ENCODE measurements at places on chromosomes 16 and 17.

DNA sequence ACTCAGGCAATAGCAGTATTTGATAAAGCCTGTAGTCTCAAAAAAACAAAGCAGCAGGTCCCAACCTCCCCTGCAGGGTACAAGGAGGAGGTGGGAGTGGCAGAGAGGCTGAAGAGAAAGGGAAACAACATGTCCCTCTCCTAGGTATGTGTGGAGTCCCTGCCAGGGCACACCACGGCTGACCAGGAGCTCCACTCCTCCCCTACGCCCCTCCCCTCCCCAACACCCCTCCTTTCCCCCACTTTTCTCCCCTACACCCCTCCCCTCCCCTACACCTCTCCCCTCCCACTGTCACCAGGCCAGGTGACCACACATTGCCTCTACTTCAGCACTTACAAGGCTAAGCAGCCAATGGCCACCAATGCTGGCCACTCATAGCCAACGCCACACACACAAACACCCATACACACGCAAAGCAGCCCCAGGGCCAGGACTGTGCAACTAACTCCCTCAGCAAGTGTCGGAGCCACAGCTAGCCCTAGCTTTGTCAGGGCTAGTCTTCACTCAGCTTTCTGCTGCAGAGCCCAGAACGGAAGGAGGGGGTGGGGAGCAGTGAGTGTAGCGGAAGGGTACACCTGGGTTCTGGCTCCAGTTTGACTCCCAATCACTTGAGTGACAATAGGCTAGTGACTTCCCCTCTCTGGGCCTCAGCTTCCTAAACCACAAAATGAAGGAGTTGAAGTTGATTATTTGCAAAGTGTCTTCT, 8.2 kb downstream of the CAVIN1 start:
- peak; percentile 37 for DNase-seq

- peak; percentile 78 for DNase-seq
Measured at GRCh38 chr17:43673516-43674323, 12.0 kb upstream of the MEOX1 start.

DNA sequence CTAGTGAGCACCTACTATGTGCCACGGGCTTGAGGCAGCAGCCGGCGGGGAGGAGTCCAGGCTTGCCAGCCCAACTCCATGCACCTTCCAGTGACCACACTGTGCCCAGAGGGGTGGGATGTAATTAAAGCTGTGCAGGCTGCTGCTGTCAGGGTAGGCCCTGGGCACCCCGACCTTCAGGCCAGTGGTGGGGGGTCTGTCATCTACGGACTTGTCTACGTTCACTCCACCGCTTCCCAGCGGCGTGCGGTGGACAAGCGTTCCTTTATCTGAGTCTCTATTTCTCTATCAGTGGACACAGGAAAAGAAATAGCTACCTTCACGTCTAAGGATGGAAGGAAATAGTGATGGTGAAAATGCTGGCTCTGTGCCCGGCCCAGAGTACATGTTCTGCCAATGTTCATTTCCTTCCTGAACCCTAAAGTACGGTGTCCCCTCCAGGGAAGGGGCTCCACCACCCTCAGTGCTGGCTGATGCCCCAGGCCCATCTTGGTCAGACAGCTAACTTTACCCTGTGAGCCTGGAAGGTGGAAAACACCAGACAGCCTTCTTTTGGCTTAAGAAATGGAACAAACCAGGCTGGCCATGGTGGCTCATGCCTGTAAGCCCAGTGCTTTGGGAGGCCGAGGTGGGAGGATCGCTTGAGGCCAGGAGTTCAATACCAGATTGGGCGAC, 135.2 kb downstream of the SDK2 start:
- DNase-seq = no peak

DNA sequence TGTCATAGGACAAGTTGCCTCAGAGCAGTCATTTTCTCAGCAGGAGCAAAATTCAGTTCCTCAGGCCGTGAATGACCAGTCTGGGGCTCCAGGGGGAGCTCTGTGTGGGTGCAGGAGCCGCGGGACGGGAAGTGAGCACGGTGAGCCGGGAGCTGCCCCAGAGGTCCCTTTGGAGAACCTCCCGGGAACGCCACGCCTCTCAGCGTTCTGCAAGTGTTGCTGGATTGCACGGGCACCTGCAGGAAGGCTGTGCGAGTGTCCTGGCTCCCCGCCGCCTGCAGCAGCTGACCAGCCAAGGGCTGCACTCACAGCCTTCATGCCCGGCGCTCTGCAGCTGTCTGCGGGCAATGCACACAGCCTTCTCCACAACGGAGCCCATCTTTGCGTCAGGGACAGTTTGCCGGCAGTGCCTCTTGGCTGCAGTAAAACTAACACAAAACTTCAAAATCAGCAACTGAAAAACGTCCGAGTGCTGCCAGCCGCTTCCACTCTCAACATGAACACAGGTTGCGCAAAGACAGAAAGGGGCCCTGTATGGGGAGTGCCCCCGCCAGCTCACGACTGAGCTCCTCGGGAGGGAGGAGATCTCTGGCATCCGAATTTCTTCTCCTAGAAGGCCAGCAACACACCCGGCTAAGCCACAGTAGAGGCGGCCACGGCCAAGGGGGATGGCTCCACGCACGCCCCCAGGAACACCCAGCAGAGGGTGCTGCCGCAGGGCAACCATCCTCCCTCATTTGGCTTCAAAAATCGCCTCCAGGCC, 16.0 kb downstream of the NDUFAF8 start:
- no peak for DNase-seq

DNA sequence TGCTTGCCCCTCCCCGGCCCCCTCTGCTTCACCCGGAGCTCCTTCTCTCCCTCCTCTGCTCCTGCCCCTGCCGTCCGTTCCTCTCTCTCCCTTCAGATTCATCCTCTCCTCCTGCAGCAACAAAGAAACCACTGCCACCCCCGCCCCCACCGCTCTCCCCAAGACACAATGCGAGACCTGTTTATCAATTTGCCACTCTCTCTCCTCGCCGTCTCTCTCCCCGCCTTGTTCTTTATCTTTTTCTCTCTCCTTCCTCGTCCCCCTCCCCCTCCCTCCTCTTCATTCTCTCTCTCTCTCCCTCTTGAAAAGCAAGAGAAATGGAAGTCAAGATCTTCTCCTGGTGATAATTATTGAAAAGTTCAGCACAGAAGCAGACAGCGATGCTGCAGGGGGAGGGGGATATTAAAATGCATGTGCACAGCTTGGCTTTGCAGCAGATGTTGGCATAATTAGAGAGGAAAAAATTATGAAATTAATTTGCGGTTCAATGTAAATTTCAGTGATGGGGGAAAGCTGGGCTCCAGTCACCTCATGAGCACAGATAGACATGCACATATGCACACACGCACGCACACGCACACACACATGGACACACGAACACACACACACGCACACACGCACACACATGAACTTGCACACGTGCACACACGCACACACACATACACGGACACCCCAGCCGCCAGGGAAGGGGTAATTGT, 58.1 kb upstream of the CBFA2T3 start:
- DNase-seq = no peak

DNA sequence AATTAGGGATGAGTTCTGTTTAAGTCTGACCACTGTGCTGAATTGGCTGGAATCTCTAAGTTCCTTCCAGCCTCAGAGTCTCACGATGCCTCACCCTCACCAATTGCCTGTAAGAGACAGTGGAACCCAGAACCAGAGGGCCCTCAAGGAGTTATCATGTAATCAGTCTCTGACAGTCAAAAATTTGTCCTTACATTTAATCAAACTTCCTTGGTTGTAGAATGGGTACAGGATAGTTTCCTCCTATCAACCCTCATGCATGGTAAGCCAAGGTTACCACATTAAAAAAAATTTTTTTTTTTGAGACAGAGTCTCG, 83.2 kb downstream of the CDK5R1 start:
- no peak for DNase-seq
